ENCODE measurements at places on chromosomes 11 and 22.

DNA sequence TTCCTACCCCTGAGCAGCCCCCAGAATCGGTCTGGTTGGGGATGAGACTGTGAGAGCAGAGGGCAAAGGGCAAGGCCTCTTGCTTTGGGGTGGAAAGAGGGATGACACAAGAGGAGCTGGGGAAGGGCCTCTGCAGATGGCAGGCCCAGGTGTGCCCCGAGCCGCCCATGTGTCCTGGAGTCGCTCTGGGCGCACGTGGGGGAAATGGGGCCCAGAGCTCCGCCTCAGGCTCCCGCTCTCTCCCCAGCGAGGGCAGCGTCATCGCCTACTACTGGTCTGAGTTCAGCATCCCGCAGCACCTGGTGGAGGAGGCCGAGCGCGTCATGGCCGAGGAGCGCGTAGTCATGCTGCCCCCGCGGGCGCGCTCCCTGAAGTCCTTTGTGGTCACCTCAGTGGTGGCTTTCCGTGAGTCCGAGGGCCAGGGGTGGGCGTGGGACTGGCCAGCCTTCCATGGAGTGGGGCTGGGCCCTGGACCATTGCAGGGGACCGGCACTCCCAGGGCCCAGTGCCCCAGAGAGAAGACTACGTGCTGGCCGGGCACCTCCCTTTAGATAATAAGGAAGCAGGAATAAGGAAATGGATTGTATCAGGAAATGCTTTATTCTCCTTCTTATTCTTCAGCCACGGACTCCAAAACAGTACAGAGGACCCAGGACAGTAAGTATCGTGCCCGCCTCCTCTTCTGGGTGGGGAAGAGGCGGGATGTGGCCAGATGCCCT lies 30.1 kb downstream of the ST14 start:
- no peak for DNase-seq
- H3K4me1 ChIP-seq: peaks cover 6% of the 10 kb centered on the region
- H3K27me3 ChIP-seq: no peaks in the 10 kb centered on the region
- H3K36me3 ChIP-seq: peaks cover 27% of the 10 kb centered on the region
- no peak overlapping the region for H3K4me3 ChIP-seq
- peak overlapping the region; percentile 50 for H3K27ac ChIP-seq

- no peaks in the 10 kb centered on the region for H3K36me3 ChIP-seq
- peak overlapping the region; percentile 52 for H3K4me3 ChIP-seq
- peaks cover 20% of the 10 kb centered on the region for H3K27me3 ChIP-seq
- peak; percentile 44 for DNase-seq
Measured at GRCh38 chr22:29031227-29032011, 30.2 kb downstream of the C22orf31 start.

DNA sequence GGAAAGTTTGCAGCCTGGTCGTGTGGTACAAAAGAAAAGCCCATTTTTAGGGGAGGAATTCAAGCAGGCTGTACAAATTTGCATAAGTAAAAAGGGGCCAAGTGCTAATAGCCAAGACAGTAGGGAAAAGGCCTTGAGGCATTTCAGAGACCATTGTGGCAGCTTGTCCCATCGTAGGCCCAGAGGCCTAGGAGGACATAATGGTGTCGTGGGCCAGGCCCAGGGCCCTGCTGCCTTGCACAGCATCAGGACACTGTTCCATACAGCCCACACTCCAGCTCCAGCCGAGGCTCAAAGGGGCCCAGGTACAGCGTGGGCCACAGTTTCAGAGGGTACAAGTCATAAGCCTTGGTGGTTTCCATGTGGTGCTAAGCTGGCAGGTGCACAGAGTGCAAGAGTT lies 106.9 kb downstream of the GRIK4 start:
- no peaks in the 10 kb centered on the region for H3K27me3 ChIP-seq
- no peak overlapping the region for H3K27ac ChIP-seq
- no peak overlapping the region for H3K4me3 ChIP-seq
- no peaks in the 10 kb centered on the region for H3K4me1 ChIP-seq
- no peaks in the 10 kb centered on the region for H3K36me3 ChIP-seq

DNA sequence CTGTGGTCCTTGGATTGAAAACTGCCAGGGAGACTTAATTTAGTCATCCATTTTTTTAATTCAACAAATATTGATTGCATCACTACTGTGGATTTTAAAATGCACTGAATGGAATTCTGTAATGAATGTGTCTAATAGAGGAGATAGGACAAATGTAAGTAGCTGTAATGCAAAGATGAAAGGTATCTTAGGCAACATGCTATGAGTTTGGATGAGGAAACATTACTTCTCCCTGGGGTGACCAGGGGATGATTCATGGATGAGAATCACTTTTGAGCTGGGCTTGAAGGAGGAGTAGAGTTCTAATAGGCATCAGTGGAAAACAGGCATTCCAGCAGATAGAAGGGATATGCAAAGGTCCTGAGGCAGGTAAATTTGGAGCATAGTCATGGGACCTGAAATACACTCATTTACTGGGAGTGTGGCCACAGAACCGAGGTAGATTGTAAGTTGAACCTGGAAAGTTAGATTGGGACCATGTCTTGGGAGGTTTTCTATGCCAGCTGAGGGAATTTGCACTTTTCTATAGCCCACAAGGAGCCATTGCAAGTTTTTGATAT lies 43.4 kb downstream of the PKNOX2 start:
- H3K27ac ChIP-seq: no peak overlapping the region
- H3K4me1 ChIP-seq: peaks cover 7% of the 10 kb centered on the region
- H3K4me3 ChIP-seq: no peak overlapping the region
- H3K36me3 ChIP-seq: no peaks in the 10 kb centered on the region
- DNase-seq: no peak

DNA sequence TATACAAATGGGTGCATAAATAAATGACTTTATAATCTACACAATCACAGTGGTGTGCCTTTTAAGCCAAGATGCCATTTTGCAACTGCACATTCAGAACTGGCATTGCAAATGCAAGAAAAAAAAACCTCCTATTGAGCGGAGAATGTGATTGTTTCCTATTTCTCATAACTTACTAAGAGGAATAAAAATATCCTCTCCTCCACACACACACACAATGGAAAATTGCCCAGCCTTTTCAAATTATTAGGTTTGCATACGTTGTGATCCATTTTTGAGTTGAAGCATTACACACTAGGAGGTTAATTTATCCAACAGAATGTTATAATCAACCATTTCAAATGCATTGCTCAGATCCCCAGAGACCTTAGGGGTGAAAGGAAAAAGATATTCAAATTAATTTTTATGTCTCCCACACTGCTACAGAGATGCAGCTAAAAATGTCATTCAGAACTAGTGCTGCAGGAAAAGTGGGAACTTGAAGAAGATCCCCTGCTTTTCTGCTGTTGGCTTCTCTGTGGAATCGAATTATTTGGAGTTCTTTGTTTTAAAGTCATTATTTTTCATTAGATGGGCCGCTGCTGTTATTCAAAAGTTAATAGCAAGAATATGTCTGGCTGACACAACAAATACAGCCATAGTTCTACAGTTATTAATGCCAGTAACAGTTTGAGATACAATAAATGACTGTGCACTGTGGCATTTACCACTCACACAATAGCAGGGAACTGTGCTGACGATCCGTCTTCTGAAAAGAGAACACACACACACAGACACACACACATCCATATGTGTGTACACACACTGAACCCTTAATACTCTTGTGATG lies 299.9 kb upstream of the ANO5 start:
- no peaks in the 10 kb centered on the region for H3K36me3 ChIP-seq
- DNase-seq: no peak
- H3K27me3 ChIP-seq: no peaks in the 10 kb centered on the region
- H3K4me1 ChIP-seq: no peaks in the 10 kb centered on the region
- no peak overlapping the region for H3K27ac ChIP-seq
- H3K4me3 ChIP-seq: no peak overlapping the region

GRCh38 chr11:102470251-102470650 lies 17.7 kb upstream of the TMEM123 start:
- no peak for DNase-seq
- no peaks in the 10 kb centered on the region for H3K36me3 ChIP-seq
- no peaks in the 10 kb centered on the region for H3K27me3 ChIP-seq
- no peak overlapping the region for H3K27ac ChIP-seq
- peaks cover 7% of the 10 kb centered on the region for H3K4me1 ChIP-seq

DNA sequence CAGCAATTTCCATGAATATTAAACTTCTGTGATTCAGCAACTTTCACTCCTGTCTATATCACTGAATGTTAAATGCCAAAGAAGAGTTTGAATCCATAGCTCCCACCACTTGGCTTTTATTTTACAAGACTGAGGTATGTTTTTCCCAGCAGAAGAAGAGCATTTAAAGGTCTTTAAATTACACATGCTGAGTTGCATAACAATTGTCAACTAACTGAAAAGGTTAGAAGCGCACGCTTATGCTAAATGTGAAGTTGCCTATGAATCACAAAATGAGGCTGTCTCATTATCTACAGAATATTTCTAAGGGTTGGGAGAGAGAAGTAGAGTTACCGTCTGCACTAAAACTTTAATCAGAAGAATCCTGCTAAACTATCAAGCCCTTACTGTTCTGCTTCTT lies 1086.3 kb downstream of the FAM181B start:
- H3K36me3 ChIP-seq: no peaks in the 10 kb centered on the region
- H3K27ac ChIP-seq: no peak overlapping the region
- H3K27me3 ChIP-seq: no peaks in the 10 kb centered on the region

GRCh38 chr22:44650806-44651205 lies 51.2 kb upstream of the PRR5 start:
- no peak overlapping the region for H3K27ac ChIP-seq
- H3K4me1 ChIP-seq: peaks cover 10% of the 10 kb centered on the region
- H3K27me3 ChIP-seq: no peaks in the 10 kb centered on the region
- no peak overlapping the region for H3K4me3 ChIP-seq

DNA sequence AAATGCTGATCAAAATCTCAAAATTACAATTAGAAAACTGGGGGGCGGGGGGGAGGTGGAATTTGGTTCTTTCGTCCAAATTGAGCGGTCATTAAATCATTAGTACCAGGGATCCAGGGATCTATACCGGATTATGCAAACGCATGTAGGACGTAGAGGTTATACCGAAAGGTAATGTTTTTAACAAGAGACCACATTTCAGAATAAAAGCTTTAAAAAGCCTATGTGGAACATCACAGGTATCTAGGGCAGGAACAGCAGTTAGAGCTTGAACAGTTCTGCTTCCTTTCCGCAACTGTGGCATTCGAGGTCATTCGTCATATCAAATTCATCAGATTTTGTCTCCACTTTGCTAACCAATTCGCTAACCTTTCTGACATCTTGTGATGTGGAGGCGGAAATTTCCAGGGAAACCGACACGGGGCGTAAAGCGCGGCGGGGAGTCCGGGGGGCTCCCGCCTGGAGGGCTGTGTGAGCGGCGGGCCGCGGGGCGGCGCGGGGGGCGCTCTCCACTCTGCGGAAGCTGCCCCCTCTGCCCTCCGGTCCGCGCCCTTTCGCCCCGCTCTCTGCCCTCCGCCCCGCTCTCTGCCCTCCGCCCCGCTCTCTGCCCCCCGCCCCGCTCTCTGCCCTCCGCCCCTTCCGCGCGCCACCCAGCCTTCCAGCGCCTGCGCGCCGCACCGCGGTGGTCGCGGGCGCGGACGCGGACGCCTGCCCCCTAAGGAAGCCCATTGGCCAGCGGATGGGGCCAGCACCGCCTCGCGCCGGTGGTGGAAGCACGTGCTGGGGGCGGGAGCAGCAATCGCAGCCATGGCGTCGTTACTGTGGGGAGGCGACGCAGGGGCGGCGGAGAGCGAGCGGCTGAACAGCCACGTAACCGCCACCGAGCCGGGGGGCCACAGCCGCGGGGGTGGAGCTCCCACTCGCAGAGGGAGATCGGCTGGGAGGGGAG lies at the start of gene DDX25:
DDX25 (plus strand) TSS at position 798 of the 949 bp plus-strand sequence; CDS start at position 808, 10 bp downstream.
- H3K27me3 ChIP-seq: peaks cover 24% of the 10 kb centered on the region
- peaks cover 15% of the 10 kb centered on the region for H3K36me3 ChIP-seq
- DNase-seq: no peak
- peak within 1 kb of the TSS; percentile 88 for H3K27ac ChIP-seq
- peaks cover 22% of the 10 kb centered on the region for H3K4me1 ChIP-seq

DNA sequence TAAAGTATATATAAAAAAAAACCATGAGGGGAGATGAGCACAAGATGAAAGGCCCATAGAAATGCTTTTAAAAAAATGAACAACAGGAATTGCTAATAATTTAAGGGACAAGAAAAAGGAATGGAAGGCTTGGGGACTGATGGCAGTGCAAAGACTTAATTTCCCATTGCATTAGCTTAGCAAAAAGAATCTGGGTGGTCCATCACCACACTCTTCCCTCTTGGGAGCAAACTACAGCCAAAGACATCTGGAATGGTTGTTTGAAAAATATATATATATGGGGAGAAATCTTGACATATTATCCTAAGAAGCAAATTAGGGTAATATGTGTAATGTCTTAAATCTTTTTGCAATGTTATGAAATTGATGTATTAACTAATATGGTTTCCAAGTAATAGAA lies 727.1 kb downstream of the METTL15 start:
- no peak for DNase-seq
- H3K27ac ChIP-seq: no peak overlapping the region
- no peaks in the 10 kb centered on the region for H3K4me1 ChIP-seq
- H3K27me3 ChIP-seq: no peaks in the 10 kb centered on the region

DNA sequence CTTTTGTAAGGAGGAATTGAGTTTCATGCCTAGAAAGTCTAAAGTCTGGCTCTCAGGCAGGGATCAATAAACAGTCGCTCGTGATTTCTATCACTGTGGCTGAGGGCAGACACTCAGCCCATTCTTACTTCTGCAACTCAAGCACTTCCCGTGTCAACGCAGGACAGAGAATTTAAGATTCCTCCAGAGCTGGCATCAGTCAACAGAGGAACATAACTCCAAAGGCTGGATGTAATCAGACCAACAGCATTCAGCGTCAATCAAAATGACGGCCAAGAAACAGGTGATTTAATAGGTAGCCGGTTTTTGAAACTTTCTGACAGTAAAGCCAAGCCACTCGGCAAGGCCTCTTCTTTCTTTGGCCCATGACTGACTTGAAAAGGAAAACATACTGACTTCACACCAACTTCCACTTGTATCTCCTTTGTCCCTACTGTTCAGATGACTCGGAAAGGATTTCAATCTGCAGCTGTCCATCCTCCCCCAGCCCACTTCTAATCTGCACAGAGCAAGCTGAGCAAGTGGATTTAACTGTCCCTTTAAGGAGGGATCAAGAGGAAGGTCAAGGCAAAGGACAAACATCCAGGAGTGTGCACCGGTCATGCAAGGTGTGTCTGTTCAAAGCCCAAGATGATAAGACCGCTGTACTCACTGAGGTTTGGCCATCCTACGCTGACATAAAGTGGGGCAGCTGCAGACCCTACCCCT lies 9.5 kb downstream of the VPS37C start:
- peak overlapping the region; percentile 79 for H3K27ac ChIP-seq
- H3K27me3 ChIP-seq: no peaks in the 10 kb centered on the region
- no peak overlapping the region for H3K4me3 ChIP-seq
- peaks cover 90% of the 10 kb centered on the region for H3K4me1 ChIP-seq

GRCh38 chr22:38802671-38803121 lies 8.8 kb upstream of the DNAL4 start:
- H3K27me3 ChIP-seq: no peaks in the 10 kb centered on the region
- H3K4me1 ChIP-seq: no peaks in the 10 kb centered on the region
- H3K27ac ChIP-seq: no peak overlapping the region
- H3K36me3 ChIP-seq: no peaks in the 10 kb centered on the region
- no peak overlapping the region for H3K4me3 ChIP-seq
